AG09319 (cell line): ENCODE measurements at places on chromosomes 5 and 9.

DNA sequence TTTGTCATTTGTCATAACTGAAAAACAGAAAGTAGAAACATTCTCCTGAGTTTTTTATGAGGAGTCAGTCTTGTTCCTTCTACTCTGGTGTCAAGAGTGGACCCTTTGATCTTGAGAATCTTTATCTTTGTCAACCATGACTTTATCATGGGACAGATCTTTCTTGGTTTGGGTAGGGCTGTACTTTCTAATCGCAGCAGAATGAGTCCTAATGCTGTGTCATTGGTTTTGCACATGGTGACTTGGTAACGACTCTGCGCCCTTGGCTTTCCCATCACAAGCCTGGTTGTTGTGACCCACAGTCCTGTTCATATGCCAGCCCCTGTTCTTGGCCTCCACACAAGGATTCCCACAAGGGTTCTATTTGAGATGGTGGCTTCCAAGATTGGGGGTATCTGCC lies 45.6 kb downstream of the AOPEP start:
- DNase-seq, result no peak

- DNase-seq, result no peak
Observed at GRCh38 chr5:106401561-106401960, 1269.2 kb downstream of the EFNA5 start.

DNA sequence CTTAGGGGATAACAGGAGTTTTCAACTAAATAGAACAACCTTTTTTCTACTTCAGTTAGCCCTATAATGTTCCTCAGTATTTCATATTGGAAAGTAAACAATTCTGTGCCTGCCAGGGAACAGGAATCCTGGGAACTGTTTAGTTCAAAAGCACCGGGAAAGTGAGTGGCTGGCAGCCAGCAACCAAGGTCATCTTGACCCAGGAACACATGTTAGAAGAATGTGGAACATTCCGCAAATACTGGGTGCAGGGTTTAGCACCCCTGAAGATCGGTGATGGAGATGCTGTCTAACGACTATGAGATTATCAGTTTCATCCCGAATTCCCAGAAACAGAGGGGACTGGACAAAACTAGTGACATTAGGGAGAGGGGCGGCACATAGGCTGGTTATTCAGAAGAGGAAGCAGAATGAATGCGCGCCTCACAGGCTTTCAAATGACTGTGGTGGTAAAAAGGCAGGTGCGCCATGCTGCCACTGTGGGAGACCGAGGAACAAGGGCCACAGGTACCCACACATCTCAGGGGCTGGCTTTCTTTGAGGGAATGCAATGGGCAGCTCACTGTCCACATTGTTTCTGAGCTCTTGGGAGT lies 51.2 kb downstream of the IPPK start:
- no peak for DNase-seq

DNA sequence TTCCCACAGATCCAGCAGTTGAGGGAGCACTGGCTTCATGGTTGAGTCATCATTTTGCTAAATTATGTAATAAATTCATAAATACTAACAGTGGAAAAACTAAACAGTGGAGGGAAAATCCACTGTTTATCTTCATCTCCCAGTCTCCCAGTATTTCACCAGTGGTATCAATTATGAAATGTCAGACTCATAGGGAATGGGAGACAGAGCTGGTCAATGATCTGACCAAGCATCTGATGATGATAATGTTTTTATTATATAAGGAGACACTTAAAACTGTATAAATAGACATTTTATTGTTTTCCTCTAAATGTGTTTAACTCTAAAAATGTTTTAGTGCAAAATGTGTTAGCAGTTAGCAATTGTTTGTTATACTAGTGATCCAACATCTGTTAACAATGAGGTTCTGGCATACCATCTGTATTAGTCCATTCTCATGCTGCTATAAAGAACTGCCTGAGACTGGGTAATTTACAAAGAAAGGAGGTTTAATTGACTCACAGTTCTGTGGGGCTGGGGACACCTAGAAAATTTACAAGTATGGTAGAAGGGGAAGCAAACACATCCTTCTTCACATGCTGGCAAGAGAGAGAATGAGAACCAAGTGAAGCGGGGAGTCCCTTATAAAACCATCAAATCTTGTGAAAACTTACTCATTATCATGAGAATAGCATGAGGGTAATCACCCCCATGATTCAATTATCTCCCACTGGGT lies 11.8 kb upstream of the REEP5 start:
- peak; percentile 55 for DNase-seq

DNA sequence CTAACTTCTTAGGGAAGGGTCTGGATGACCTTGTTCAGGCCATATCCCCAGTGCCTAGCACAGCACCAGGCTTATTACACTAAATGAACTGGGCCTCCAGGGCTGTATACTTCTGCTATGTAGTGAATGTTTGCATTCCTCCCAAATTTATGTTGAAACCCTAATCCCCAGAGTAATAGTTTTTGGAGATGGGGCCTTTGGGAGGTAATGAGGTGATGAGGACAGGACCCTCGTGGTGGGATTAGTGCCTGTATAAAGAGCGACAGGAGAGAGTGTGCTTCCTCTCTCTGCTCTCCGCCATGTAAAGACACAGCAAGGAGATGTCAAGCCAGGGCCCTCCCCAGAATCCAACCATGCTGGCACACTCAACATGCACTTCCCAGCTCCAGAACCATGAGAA lies 148.3 kb downstream of the SEC61B start:
- DNase-seq, result no peak

GRCh38 chr9:69471433-69471832 lies 146.4 kb downstream of the ENTREP1 start:
- DNase-seq, result no peak

DNA sequence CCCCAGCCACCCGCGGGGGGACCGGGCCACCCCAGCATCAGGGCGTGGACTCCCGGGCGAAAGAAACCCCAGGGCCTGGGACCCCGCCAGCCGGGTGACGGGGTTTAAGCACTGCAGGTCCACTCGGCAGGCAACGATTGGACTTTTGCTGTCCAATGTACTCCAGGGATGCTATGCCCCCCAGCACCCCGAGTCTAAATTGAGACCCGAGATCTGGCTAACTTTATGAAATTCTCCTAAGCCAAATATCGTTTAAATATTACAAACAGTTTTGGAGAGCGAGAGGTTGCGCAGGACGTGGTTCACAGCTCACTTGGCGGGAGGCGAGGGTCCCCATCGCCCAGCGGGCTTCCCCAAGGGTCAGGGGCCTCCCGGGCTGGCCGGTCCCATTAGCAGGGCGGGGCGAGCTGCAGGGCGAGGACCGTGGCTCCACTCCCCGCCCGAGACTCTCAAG lies 384 bp upstream of the MRPS2 start:
- no peak for DNase-seq

- DNase-seq, result no peak
Observed at GRCh38 chr5:181181650-181182565, 23.1 kb downstream of the TRIM7 start.

DNA sequence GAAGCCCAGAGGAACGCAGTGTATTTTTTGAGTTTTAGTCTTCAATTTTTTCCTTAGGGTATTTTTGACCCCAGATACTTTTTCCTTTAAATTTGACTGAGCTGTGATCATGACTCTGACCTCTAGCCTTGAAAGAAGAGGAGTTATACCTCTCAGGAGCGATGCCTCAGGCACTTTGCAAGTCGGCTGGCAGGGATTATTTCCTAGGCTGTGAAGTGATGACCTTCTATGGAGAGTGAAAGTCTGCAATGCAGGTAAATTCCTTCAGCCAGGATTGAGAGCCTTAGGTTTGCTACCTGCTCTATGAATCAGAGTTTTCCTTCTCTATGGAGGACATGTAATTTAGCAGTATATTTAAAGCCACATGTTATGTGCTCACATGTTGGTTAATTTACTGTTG lies 10.8 kb upstream of the NUDT12 start:
- DNase-seq, result no peak

DNA sequence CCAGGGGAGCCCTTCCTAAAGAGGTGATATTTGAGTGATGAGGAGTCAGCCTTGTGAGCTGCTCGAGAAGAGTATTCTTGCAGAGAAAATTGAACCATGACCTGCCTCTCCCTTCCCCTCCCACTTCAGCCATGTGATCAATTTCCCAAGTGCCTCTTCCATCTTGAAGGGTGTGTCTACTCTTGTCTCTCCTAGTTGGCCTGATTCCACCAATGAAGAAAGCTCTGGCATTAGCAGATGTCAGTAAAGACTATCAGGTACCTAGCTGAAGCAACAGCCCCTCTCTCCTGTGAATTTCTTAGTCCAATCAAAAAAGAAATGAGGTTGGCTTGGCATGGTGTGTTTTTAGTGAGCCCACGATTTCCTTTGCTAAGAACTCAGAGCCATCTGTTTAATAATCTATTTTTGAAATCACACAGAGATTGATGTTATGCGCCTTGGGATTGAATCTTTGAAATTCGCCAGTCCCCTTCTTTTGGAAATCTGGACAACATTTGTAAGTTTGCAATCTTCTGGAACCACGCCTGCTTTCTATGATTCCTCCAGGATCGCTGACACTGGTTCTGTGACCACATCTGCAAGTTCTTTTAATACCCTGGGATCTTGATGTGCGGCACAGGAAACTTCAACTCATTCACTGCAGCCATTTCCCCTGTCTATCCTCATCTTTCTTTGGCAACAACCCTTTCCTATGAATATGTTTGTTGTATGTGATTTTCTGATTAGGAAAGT lies 404.6 kb downstream of the DMRT2 start:
- DNase-seq, result no peak

DNA sequence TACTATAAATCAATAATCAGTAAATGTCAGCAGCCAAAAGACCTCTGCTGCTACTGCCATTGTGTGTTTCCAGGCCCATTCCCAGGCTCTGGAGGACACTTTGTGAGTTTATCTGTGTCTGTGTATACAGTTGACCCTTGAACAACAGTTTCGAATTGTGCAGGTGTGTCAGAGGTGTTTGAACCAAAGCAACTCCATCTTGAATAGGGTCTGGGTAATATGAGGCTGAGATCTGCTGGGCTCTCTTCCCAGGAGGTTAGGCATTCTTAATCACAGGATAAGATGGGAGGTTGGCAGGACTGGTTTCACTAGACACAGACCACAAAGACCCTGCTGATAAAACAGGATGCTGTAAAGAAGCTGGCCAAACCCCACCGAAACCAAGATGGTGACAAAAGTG lies 2.3 kb upstream of the TBCA start:
- DNase-seq, result no peak

GRCh38 chr9:19754921-19755320 lies 33.9 kb downstream of the SLC24A2 start:
- DNase-seq, result no peak

- DNase-seq, result no peak
Observed at GRCh38 chr5:146580237-146580636, 64.2 kb upstream of the GPR151 start.

GRCh38 chr5:170144286-170145023 lies 38.8 kb downstream of the FOXI1 start:
- DNase-seq, result no peak

DNA sequence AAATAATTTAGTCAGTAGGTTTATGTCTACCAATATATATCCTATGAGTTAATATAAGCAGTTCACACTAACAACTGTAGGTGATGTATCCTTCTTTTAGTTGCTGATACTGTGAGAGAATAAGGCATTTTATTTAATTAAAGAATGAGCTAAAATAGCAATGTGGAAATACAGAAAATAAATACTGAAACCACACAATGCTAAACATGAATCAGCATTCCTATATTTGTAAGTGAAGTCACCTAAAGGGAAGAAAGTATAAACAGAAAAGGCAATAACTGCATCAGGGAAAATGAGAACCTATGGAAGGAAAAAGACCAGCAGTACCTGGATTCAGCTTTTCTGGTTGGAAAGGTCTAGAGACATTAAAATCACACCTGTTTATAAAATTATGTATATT lies 336.0 kb downstream of the PDE4D start:
- DNase-seq, result no peak

DNA sequence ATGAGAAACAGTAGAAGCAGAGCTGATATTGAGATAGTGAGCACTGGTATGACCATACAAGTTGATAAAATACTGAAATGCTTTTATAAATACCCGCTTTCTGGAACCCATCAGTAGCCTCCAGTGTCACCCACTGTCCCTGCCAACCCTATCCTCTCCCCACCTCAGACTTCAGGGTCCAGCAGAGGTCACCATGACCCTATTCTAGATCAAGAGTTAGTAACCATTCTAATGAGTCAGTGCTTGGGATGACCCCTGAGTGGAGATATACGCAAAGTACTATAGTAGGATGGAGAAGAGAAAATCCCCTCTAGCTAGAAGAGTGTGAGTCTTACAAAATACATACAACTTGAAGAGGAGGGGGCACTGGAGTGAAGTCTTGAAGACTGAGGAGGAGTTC lies 297.9 kb upstream of the BRINP1 start:
- no peak for DNase-seq

- peak; percentile 8 for DNase-seq
Observed at GRCh38 chr9:14153310-14153720, 160.6 kb downstream of the NFIB start.

GRCh38 chr9:13520069-13520468 lies 240.6 kb upstream of the MPDZ start:
- no peak for DNase-seq

GRCh38 chr5:39578887-39579497 lies 154.2 kb upstream of the DAB2 start:
- peak; percentile 14 for DNase-seq

GRCh38 chr9:78189001-78189400 lies 46.9 kb upstream of the CEP78 start:
- no peak for DNase-seq

DNA sequence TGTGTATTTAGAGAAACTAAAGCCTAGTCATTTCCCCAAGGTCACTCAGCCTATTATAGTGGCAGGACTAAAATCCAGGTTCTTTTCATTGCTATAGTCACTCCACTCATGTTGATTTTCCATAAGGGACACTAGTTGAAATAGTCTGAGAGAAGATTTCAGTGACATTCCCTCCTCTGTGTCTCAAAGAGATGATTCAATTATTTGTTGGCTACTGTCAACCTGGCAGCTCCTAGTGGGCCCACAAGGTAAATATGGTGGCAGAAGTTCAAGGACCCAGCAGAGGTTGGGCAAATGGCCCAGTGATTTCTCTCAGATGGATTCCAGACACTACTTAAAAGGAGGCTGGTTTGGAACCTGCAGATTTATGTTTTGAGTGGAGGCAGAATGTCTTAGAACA lies 48.1 kb downstream of the G3BP1 start:
- DNase-seq, result no peak
